AG08396 (cell line): ENCODE measurements at places on chromosomes 5 and 9.

- no peak for DNase-seq
Observed at GRCh38 chr5:53368516-53368915, 111.9 kb upstream of the FST start.

DNA sequence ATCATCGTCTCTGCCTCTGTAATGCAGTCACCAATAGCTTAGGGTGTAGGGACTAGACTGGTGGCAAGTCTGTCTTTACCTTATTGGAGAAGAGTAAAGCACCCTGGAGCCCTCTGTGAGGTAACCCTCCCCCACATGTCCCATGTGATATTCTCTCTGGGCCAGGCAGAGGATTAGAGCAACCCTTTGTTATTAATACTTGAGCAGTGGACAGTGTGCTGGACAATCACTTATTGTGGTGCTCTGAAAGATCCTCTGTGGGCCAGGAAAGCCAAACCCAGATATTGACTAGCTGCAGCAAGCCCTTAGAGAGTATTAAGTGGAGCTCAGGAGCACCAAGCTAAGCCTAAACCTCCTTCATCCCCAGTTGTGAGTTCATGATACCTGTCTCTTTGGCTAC is 139.7 kb upstream of the RUSC2 start:
- no peak for DNase-seq

DNA sequence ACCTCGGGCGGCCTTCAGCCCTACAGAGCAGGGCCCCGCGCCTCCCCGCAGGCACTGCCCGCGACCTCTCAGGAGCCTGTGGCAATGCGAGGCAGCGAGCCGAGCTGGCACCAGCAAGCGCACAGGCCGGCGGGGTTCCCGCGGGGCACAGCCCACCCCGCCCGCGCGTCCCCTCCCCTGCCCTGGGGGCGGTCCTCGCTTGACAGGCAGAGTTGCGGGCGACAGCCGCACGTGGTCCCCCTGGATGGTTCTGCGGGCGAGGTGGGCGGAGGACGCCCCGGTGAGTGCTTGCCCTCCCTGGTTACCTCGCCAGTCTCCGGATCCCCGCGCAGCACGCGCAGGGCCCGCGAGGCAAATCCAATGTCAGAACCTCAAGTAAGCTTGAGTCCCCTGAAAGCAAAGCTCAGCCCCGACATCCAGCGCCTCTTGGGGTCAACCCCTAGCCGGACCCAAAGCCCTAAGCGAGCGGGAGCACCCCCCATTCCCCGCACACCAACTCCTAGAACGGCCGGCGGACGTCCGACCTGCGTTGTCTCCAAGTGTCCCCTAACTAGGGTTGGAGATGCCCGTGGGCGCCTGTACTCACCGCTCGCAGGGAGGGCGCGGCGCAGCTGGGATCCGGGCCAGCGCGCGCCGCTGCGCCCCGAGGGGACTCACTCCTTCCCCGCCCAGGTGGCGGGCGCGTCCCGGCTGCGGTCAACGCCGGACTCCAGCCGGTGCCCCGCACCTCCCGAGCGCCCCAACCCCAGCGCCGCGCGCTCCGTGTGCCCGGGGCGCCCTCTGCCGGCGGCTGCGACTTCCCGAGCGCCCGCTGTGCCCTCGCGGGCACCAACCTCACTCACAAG is at the start of gene DRD1:
TSS of gene DRD1 (minus strand) at position 123 of the 845 bp plus-strand sequence. CDS start 1,083 bp downstream, outside the sequence.
- peak; percentile 89 for DNase-seq

DNA sequence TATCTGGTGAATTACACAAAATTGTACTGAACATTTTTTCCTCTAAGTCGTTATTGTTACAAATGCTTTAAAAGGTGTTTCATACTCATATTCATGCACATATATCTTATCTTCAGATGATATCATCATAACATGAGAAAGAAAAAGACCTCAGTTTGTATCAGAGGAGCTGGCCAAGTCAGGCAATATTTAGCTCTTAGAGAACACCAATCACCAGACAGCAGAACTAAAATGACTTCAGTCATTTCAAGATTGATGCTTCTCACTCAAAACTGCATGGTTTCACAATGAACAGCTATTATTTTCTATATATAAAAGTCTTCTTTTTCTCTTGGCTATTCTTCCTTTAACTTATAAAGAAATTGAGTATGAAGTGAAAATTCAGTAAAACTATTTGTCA is 44.6 kb downstream of the TSSK1B start:
- DNase-seq = no peak

GRCh38 chr5:97836816-97837215 is 653.8 kb upstream of the RIOK2 start:
- no peak for DNase-seq

DNA sequence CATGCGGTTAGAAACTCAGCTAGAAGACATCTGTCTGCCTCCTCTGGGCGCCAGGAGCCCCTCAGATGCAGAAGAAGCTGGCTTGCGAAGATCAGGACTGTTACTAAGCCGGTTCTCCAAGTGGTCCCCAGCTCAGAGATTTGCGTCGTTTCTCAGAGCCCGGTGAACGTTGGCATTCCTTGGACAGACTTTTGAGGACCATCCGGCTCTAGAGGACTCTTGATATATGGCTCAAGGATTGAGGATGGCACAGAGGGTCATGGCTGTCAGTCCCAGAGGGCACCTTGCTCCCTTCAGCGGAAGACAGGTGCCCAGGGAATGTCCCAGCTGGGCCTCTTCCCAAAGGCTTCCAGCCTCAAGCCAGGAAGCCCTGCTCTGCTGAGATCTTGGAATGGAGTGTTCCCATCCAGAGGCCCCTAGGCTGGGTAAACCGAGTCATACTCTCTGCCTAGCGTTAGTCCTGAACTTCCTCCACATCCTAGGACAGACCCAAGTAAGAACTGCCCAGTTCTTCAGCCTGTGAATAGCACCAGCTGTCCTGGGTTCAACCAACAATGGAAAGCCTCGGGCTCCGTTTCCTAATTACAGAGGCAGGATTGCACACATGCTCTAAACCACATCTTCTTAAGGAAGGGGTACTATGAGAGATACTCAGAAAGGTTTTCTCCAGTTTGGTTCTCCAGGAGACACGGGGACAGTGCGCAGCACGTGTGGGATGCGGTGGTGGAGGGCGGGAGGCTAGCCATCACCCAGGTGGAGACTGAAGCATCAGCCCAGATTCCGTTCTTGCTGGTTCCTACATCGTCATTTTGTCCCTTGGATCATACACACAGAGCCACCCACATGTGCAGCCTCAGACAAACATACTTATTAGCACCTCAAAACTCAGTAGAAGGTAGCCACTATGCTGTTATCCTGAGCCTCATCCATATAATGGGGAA is 51.4 kb downstream of the ZNF354C start:
- DNase-seq = no peak

- DNase-seq = no peak
Observed at GRCh38 chr9:116202219-116202912, 48.8 kb downstream of the PAPPA start.

DNA sequence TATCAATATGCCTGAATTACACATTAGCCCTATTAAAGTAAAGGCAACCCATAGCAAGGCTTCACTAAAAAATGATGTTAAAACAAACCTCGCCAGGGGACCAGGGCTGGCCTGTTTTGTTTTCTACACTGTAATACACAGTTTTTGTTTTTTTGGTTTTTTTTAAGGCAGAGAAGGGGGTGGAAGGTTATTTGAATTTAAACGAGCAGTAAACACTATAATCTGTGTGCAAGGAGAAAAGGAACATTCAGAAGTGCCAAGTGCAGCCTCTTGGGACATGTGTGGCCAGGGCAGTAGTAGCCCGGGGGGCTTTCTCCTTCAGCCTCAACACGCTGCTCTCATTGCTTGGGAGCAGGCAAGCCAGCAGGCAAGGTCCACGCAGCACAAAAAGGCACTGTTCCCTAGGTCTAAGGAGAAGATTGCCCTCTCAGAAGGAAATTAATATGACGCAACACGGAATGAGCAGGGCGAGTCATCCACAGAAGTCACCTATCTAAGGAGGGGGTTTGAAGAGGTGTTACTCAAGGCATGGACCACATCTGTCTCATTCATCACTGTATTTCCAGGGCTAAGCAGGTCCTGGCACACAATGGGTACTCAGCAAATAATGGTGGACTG is 16.2 kb downstream of the SIL1 start:
- no peak for DNase-seq

- no peak for DNase-seq
Observed at GRCh38 chr9:89379508-89380115, 61.3 kb downstream of the SECISBP2 start.

- DNase-seq = no peak
Observed at GRCh38 chr5:14737291-14737690, 72.8 kb downstream of the OTULIN start.
